Kidney (tissue), 22 donors: ENCODE measurements at places on chromosomes 2 and 18. TPM values are rescaled to one million over a fixed set of nuclear protein-coding genes. Genes with fewer than 3 reads are reported as not detected.

GRCh38 chr2:207594731-207595130, 30.5 kb downstream of the METTL21A start:
- H3K27me3 ChIP-seq = no peaks in the 10 kb centered on the region
- peaks cover 2% of the 10 kb centered on the region for H3K36me3 ChIP-seq
- H3K4me1 ChIP-seq = no peaks in the 10 kb centered on the region
- H3K27ac ChIP-seq = no peak overlapping the region
- H3K4me3 ChIP-seq = no peak overlapping the region

- no peak overlapping the region for H3K4me3 ChIP-seq
- no peak for DNase-seq
- H3K27me3 ChIP-seq = peaks cover 18% of the 10 kb centered on the region
- H3K36me3 ChIP-seq = no peaks in the 10 kb centered on the region
These were observed 23.3 kb upstream of the SIX3 start for GRCh38 chr2:44918095-44918775.

GRCh38 chr18:13261661-13262357, 43.2 kb downstream of the LDLRAD4 start:
- H3K4me3 ChIP-seq = no peak overlapping the region
- no peaks in the 10 kb centered on the region for H3K36me3 ChIP-seq

- H3K4me1 ChIP-seq = no peaks in the 10 kb centered on the region
- DNase-seq = no peak
- H3K27ac ChIP-seq = no peak overlapping the region
- H3K36me3 ChIP-seq = no peaks in the 10 kb centered on the region
- no peaks in the 10 kb centered on the region for H3K27me3 ChIP-seq
- H3K4me3 ChIP-seq = no peak overlapping the region
These were observed 94.0 kb downstream of the MYCN start for GRCh38 chr2:16034151-16034974.

DNA sequence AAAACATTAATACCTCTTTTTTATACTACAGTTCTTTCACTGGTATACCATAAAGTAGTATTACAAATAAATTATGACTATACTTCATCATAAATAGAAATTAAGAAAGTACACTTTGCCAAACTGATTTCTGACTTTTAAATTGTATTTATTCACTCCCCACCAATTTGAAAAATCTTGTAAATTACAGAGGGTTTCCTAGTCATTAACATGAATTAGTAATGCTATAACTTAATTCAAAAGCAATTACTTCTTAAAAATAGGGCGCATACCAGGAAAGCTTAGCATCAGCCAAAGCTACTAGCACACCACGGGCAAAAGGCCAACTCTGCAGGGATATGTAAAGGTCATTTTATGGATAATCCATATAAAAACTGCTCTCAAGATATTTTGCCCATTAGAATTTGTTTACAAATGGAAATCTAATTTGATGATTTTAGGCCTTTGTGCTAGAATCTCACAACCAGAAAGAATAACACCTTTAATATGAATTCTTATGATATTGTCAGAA, 142.3 kb downstream of the PIGN start:
- H3K4me1 ChIP-seq = no peaks in the 10 kb centered on the region
- DNase-seq = no peak
- no peak overlapping the region for H3K27ac ChIP-seq
- no peaks in the 10 kb centered on the region for H3K27me3 ChIP-seq
- no peaks in the 10 kb centered on the region for H3K36me3 ChIP-seq

GRCh38 chr2:201257956-201258665, 2.2 kb upstream of the CASP8 start:
- H3K4me3 ChIP-seq = peak overlapping the region; percentile 89
- no peaks in the 10 kb centered on the region for H3K36me3 ChIP-seq
- H3K4me1 ChIP-seq = peaks cover 3% of the 10 kb centered on the region
- peak; percentile 62 for DNase-seq
- H3K27me3 ChIP-seq = no peaks in the 10 kb centered on the region

- H3K4me1 ChIP-seq = peaks cover 4% of the 10 kb centered on the region
- no peaks in the 10 kb centered on the region for H3K36me3 ChIP-seq
- no peak overlapping the region for H3K27ac ChIP-seq
- H3K27me3 ChIP-seq = no peaks in the 10 kb centered on the region
- DNase-seq = no peak
- H3K4me3 ChIP-seq = no peak overlapping the region
These were observed 72.9 kb downstream of the CCBE1 start for GRCh38 chr18:59624369-59624765.

GRCh38 chr2:174392706-174393105, 2.8 kb upstream of the SCRN3 start:
- DNase-seq = no peak
- H3K4me1 ChIP-seq = peaks cover 19% of the 10 kb centered on the region
- no peak overlapping the region for H3K4me3 ChIP-seq
- H3K36me3 ChIP-seq = peaks cover 4% of the 10 kb centered on the region

The ASB1 gene
- 28.1 TPM for total RNA-seq

The VIT gene
- total RNA-seq = not detected

The IL1R1 gene
- total RNA-seq = 95.9 TPM

The ARHGEF33 gene
- total RNA-seq = 2.3 TPM

The PRKRA gene
- total RNA-seq = 43.0 TPM

The SH3RF3 gene
- total RNA-seq = 10.7 TPM
